MM.1S (cell line): ENCODE measurements at places on chromosomes 3 and 15.

DNA sequence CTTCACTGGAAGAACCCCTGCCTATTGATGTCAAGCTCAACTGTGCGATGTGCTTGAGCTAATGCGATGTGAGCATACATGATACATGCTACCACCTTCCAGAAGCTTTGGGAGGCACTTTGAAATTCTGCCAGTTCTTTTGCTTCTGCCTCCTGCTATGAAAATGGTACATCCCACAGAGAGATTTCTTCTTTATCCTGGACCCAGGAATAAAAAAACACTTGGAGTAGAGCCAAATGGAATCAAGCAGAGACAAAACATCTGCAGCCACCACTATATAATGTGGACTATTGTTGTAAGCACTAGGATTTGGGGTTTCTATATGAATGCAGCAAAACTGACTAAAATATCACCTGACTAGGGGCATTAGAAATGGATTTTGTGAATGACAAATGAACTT is 119.9 kb upstream of the GAP43 start:
- DNase-seq: no peak

DNA sequence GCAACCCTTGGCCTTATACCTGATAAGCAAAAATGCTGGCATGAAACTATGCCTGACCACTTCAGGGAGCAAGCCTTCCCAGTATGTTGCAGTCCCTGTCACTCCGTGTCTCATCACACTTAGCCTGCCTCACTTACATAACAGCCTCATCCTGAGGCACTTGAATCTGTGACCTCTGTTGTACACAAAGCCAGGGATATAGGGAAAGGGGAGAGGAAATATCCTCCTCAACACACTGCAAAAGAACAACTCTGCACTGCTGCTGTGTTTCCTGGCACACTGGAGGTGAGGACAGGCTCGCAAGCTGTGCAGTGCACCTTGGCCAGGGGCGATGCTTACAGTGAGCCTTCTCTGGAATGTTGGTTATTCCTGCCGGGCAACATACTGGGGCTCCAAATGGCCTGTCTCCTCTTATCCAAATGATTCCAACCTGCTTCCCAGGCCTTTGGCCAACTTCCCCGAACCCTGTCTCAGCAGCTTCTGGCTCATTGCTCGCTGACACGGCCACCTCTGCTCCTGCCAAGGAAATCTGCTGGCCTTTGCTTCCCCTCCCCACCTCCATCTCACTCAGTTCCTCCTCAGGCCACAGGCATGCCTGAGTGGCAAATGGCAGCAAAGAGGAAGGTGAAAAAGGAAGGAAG is 109.2 kb downstream of the CD47 start:
- no peak for DNase-seq

- no peak for DNase-seq
Observed at GRCh38 chr3:9730657-9731205, 804 bp upstream of the BRPF1 start.

- no peak for DNase-seq
Observed at GRCh38 chr15:90572893-90573292, 43.2 kb downstream of the CRTC3 start.

DNA sequence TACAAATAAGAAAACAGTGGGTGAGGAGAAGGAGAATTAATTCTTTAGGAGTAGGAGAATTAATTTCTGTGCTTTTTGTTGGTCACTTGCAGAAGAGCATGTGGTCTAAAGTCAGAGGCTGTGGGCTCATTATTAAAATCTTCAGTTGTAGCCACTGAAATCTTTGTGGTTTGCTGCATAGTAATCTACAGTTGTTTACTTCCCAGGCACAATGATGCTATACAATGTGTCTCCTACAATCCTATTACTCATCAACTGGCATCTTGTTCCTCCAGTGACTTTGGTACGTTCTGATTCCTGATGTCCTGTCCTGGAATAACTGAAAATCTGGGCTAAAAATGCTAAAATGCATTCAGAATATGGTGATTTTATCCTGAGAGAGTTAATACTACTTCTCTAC is 21.0 kb downstream of the IFT122 start:
- DNase-seq: no peak

GRCh38 chr3:196168808-196169391 is 42.3 kb downstream of the ZDHHC19 start:
- DNase-seq: no peak

DNA sequence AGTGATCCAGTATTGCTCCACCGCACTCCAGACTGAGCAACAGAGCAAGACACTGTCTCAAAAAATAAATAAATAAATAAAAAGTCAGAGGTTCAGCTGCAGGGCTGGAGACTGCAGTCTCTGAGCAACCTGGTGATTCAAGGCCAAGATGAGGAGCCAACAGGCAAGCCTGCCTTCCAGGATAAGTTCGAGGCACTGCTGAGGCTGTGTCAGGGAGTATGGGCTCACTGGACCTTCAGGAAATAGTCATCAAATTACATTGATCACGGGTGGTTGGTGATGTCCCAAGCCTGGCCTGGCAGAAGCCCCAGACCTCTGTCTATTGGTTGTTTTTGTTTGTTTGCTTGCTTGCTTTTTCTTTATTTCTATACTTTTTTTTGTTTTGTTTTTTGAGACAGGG is 41.5 kb downstream of the IDH2 start:
- no peak for DNase-seq

GRCh38 chr15:80850941-80851451 is 71.8 kb downstream of the CEMIP start:
- no peak for DNase-seq

DNA sequence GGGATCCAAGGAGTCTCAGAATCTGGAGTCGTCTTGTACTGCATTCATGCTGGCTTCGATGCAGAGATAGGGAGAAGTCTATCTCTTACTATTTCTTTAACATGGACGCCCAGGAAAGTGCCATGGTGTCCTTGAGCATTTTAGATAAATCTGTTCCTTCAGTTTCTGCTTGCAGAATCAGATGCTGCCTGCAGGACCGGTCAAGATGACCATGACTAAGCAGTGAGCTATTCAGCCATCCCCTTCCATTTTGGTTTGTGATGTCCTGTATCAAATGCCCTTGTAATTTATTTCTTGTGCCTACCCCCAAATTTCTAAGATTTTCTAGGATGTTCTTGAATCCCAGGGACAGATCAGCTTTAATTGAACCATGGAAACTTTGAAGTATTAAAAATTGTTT is 139.4 kb upstream of the TP63 start:
- DNase-seq: no peak

DNA sequence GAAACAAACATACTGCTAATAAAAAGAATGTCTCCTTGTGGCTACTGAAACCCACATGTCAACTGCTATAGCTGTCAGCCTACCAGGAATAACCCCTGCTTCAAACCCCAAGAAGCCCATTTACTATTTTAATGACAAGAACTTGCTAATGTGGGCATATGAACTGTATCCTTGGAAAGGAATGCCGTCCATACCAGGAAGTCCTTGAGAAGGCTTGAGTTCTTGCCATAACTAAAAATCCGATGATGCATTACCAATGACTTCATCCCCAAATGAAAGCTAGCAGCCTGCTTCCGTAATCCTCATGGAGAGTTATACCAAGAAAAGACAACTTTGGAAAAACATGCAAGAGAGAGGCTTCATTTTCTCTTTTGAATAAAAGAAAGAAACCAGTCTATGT is 34.8 kb downstream of the MINDY4B start:
- DNase-seq: no peak

GRCh38 chr3:107430996-107431245 is 53.7 kb downstream of the CCDC54 start:
- no peak for DNase-seq

DNA sequence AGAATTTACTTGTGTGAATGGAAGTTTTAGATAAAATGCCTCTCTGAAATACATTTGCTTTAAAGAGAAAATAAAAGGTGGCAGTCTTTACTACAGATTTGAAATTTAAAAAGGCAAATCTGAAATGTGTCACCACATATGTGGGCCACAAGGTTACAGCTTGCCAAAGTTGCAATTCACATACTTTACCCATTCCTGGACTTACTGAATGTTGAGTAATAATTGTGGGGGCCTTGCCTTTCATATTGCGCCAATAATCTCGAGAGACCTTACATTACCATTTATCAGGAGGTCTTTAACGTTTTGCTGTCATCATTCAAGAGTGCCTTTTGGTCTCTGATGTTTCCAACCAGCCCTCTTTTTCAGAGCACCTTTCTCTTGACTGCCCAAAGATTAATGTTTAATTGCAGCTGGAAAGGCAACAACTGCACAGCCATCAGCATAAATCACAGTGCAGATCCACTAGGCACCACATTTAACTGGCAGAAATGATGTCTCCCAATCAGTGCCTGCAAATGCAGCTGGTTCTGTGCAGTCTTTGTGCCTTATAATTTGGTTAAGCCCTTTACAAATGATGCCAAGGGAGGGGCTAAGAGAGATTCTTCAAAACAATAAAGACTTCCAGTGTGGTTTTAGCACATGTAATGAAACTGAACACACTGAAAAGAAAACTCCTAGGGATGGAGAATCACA is 206.8 kb downstream of the MAGI1 start:
- DNase-seq: no peak

GRCh38 chr15:61186905-61187741 is 42.0 kb downstream of the RORA start:
- no peak for DNase-seq

DNA sequence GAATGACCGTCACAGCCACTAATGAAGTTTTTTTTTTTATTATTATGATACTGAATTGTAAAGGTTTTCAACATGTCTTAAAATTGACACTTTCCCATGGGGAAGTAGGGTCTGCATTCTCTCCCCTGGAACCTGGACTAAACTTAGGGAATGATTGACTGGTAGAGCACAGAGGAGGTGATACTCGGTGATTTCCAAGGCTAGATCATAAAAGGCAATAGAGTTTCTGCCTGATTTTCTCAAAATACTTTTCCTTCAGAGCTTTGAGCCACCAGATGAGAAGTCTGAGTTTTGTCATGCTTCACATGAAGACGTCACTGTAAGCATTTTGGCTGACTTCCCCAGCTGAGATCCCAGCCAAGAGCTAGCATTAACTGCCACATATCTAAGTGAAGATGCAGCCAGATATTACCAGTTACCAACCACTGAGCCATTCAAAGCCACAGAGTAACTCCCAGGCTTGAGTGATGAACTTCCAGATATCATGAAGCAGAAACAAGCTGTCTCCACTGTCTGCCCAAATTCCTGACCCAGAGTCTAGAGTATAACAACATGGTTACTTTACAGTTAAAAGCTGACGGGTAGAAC is 105.8 kb downstream of the LSAMP start:
- no peak for DNase-seq

DNA sequence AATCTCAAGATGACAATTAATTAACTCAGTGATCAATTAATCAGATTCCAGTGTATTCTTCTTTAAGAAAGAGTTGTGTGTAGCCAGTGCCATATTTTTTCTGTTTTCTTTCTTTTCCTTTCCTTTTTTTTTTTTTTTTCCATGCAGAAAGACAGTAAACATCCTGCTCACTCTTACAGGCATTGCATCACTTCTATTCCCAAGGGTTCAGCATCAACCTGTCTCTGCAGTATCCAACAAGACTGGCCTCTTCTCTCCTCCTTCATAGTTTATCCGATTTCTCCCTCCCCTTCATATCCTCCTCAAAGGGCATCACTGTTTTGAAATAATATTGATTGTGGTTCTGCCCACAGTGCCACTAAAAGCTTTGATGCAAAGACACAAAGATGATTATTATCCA is 17.0 kb upstream of the SLC9A9 start:
- DNase-seq: no peak

DNA sequence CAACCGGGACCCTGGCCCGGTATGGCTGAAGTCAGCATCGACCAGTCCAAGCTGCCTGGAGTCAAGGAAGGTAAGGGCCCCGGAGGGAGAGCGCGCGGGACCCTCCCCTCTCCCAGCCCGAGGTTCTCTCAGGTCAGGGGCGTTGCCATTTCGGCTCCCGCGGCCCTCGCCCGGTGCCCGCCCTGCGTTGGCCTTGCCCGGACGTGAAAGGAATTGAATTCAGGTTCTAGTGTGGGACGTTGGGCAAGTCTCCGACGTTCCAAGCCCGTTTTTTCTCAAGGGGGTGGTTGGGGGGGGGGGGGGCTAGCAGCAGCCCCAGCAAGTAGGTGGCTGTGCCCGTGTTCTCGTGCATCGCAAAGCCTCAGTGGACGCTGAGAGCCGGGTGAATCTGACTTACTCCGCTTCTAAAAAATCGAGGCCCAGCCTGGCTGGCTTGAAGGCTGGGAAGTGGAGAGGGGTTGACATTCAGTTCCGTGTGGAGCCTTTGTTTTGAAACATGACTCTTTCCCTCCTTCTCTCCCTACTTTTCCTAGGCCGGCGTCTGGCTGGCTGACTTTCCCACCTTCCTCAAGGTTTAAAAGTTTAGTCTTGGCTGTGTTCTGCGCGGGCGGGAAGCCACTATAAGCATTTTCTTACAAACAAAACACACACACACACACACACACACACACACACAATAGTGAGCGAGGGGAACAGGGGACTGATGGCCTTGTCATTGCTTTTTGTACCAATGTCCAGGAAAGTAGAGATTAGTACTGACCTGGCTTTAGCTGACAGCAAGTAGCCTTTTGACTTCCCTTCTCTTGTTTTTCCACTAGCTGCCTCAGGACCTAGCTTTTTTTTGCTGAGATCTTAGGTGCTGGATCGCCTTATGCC is at the start of gene UTS2B:
Gene UTS2B, minus strand, starts transcription at position 873 of the 876 bp plus-strand sequence. CDS start 48,337 bp downstream, outside the sequence.
- peak; percentile 57 for DNase-seq

GRCh38 chr15:80921736-80922410 is 67.7 kb downstream of the MESD start:
- DNase-seq: no peak

- DNase-seq: peak; percentile 85
Observed at GRCh38 chr3:42216302-42216701, 49.7 kb downstream of the CCK start.

DNA sequence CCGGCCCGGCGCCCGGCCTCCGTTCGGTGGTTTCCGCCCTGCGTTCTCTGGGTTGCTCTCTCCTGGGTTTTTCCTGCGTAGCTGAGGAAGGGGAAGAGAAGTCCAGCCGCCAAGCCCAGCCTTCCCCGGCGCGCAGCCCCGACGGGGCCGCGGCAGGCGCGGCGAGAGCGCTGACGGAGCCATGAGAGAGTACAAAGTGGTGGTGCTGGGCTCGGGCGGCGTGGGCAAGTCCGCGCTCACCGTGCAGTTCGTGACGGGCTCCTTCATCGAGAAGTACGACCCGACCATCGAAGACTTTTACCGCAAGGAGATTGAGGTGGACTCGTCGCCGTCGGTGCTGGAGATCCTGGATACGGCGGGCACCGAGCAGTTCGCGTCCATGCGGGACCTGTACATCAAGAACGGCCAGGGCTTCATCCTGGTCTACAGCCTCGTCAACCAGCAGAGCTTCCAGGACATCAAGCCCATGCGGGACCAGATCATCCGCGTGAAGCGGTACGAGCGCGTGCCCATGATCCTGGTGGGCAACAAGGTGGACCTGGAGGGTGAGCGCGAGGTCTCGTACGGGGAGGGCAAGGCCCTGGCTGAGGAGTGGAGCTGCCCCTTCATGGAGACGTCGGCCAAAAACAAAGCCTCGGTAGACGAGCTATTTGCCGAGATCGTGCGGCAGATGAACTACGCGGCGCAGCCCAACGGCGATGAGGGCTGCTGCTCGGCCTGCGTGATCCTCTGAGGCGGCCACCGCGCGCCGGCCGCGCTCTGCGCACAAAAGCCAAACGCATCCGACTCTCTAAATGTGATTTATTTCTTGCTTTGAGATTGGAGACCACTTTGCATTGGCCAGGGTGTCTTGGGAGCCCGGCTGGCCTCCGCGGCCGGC is 727 bp downstream of the RAP2B start:
- peak; percentile 44 for DNase-seq
